Cardiac muscle cell (in vitro differentiated cells and primary cell): ENCODE measurements at places on chromosomes 6 and 20.

DNA sequence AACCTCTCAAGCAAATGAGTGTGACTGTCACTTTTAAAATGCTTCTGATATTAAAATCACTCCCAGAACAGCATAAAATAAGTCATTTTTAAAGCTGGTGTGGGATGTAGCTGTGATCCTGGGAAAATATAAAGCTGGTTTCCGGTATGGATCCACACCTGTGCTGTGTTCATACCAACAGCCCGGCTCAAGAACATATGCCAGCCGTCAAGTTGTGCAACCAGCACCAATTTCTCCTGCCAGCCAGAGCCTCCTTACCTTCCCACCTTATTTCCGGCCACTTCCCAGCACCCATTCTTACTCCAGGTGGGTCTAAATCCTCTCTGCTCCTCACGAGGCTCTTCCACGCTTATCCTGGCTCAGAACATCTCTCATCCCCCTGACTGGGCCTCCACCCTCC, 50.9 kb upstream of the RPS6KA2 start:
- DNase-seq, result no peak

GRCh38 chr6:139254196-139254595, 37.6 kb downstream of the TXLNB start:
- no peak for DNase-seq

GRCh38 chr6:166578536-166579236, 7.8 kb downstream of the RAMACL start:
- no peak for DNase-seq

DNA sequence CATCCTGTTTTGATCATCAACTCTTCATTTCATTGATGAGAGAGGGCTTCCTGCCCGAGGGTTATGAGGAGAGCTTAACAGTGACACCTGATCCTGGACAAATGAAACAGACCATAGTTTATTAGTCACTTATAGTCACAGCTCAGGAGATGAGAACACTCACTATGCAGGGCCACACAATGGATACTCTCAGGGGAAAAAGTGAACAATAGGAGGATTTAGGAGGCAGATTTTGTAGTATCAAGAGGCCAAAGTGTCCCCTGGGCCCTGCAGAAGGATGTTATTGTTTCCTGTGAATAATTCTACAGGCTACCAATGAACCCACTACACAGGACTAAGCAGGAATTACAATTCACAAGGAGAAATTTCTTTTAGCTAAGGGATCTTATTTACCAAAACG, 772.8 kb upstream of the MAN1A1 start:
- DNase-seq, result no peak
